ENCODE measurements at places on chromosomes 5 and 9.

- DNase-seq: no peak
Observed at GRCh38 chr5:113376640-113377039, 58.1 kb downstream of the TSSK1B start.

- no peak for DNase-seq
Observed at GRCh38 chr5:4144411-4145007, 548.9 kb downstream of the IRX1 start.

DNA sequence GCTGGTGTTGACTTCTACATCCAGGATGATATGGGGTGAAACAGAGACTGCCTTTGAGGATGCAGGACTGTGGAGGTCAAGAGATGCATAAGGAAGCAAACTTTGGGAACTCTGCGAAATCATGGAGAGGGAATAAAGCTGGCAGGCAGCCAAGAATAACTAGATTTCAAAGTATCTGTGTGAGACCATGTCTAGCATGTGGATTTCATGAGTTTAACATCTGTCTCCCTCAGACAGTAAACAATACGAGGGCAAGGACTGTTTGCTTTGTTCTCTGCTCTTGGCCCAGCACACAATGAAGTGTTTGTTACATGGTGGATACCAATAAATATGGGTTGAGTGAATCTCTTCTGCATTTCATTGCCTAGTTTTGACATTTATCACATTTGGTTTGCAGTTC is 71.3 kb downstream of the RASEF start:
- no peak for DNase-seq

DNA sequence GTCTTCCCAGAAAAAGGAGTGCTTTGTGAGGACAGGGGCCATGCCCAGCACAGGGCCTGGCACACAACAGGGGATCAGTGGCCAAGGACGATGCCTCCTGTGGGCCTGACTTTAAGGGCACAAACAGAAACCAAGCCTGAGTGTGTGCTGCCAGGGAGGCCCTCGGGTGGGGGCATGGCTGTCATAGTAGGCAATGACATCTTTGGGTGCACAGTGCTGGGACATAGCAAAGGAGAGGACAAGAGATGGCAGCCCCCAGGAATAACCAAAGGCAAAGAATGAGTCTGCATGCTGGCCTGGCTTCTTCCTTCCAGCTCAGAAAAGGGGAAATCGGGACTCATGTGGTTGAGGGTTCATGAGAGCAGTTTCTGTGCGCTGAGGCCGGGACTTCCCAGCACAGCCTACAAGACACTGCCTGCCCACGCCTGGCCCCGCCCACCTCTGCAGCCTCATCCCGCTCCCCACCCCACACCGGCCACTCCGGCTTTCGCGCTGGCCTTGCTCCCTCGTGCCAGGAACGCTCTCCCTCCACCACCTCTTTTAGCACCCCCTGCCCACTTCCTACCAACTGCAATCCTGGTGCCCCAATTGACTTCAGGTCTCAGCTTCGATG is 13.8 kb upstream of the LHX2 start:
- no peak for DNase-seq

GRCh38 chr5:127229185-127229889 is 61.3 kb upstream of the MEGF10 start:
- peak; percentile 18 for DNase-seq

- no peak for DNase-seq
Observed at GRCh38 chr5:10894445-10895054, 133.5 kb upstream of the DAP start.

- DNase-seq: no peak
Observed at GRCh38 chr5:175579742-175580432, 78.0 kb upstream of the HRH2 start.

- no peak for DNase-seq
Observed at GRCh38 chr9:99474186-99474585, 252.1 kb downstream of the SEC61B start.

DNA sequence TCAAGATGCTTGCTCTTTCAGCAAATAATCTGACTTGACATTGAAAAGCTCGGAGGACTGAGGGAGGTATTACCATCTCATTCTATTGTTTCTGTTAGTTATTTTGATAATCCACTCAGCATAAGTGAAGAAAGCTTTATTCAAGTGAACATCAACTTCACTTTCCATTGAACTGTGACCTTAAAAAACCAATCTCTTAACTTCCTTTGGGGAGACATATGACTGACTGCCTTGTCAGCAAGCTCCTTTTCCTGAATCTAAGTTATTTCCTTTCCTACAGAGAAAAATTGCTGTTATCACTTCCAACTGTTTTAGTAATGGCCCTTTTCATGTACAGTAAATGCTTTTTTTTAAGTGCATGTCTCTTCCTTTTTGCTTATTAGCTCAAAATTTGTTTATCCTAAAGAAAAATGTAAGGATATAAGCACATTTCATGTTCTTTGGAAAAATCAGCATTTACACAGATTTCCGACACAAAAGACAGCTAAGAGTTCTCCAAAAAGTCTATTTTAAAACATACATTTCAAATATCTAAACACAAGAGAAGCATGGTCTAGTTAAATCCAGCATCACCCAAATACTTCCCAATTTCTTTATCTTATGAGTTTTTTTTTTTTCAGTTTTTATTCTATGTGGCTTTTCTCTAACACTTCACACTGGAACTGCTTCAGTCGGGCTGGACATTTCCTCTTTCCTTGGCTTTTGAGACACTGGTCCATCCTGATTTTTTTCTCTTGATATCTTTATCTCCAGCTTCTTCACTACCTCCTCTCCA is 117.9 kb upstream of the DAB2 start:
- DNase-seq: no peak

DNA sequence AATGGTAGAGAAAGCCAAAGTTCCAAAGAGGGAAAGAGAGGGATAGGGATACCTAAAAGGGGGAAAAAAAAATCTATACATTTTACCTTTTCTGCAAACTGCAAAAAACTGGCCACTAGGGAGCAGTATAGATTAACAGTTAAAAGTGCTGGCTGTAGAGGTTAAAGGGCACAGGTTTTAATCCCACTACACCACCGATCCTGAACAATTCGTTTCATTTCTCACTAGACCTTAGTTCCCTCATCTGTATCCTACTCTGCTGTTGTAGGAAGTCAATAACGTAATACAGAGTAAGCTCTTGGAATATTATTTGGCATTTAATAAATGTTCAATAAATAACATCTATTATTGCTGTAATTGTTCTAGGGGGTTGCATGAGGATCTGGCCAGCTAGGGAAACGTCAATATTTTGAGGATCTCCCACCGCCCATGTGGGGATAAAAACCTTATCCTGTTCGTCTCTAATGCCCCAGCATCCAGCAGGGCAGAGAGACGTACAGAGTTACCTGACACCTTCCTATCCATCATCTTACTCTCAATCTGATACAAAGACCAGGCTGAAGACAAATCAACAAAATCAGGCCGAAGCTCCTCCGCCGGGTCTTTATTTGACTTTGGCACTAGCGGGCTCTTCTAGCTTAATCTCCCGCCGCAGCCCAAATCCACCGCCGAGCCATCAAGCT is 757 bp downstream of the CDC26 start:
- DNase-seq: peak; percentile 60

GRCh38 chr5:113606298-113607134 is 93.0 kb downstream of the YTHDC2 start:
- DNase-seq: peak; percentile 57

DNA sequence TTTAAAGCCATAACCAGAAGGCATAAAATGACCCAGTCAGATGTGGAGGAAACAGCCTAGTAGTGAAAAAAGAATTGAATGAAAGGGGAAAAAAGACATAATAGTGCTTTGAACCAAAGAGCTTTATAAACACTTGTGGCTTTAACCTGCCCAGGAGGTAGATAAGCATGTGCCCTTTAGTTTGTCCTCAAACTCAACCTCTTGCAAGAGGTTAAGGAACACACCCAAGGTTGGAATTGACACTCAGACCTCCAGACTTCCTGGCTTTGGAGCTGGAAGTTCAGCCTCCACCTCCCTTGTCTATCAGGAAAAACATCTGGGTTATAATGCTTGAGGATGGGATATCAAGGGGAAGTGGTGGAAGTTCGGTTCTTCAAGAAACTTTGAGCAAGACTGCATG is 16.3 kb downstream of the NDUFA8 start:
- DNase-seq: no peak

DNA sequence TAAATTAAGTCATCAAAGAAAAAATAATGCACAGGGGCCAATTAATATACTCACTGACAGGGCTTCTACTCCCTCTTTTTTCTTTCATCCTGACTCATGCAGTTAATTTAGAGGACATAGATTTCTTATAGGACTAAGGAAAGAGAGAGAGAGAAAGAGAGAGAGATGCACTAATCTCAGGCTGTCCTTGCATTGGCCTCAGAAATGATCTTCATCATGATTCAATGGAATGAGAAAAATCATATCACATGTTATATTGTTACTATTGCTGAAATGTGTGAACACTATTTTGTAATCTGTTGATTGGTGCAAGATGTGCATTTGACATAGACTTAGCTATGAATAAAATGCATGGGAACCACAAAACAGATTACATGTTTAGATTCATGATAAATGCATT is 608.3 kb upstream of the NUDT12 start:
- peak; percentile 82 for DNase-seq

DNA sequence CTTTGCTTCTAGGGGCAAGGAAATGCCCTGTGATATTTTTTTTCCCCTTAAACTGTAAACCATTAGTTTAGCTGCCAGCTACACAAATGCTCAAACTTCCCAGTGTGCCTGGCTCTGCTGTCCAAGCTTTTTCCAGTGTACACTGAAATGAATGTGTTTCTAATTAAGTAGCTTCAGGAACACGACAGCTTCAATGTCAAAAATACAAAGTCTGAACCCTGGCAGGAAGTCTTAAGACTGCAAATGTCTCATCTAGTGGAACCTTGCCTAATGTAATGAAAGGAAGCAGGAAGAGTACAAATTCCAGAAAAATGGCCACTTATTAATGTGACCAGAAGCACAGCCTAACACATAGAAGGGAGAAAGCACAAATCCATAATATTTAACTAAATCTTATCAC is 255.2 kb downstream of the CRB2 start:
- DNase-seq: no peak

DNA sequence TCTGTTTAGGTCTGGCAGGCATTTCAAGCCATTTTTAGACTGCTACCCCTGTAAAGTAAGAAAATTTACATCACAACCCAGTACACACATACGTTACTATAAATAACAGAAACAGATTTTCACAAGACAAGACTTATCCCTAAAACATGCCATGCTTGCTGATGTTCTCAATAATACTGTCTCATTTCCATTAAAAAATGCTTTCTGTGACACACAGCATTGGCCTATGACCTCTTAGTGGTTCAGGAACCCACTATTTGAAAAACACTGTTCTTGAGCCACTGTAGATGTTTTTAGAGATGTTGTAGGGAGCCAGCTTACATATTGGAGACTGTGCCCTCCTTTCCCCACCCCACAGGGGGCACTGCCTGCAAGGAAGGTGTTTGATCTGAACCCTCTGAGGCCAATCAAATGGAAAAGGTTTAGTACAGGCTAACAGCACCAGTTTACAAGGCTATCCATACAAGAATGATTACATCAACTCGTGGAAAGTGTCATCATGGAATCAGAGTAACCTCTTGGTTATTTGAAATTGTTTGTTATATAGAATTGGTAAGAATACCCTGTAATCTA is 30.8 kb downstream of the ZSWIM6 start:
- no peak for DNase-seq

GRCh38 chr5:91126448-91126847 is 256.7 kb downstream of the ARRDC3 start:
- peak; percentile 64 for DNase-seq

- no peak for DNase-seq
Observed at GRCh38 chr5:53087171-53087570, 22.4 kb downstream of the MOCS2 start.

GRCh38 chr5:129747572-129748407 is at the start of gene MINAR2:
Gene MINAR2, plus strand, starts transcription at chr5:129748094. Its CDS starts 97 bp downstream, at chr5:129748191.
- no peak for DNase-seq

DNA sequence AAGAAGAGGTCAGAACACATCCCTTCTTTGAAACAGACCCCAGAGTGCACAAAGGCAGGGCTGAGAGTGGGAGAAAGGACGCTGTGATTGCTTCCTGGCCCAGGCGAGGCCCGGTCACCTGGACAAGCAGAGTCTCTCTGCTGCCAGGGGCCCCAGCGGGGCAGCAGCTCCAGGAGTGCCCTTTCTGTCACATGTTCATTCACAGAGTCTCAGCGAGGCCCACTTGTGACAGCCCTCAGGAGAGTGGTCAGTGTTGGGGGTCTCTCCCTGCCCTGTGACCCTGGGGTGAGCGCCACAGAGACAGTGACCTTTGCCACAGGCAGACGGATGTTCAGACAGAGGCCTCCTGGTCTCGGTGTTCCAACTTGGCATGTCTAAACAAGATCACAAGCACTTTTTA is 130.2 kb upstream of the IRX4 start:
- no peak for DNase-seq

DNA sequence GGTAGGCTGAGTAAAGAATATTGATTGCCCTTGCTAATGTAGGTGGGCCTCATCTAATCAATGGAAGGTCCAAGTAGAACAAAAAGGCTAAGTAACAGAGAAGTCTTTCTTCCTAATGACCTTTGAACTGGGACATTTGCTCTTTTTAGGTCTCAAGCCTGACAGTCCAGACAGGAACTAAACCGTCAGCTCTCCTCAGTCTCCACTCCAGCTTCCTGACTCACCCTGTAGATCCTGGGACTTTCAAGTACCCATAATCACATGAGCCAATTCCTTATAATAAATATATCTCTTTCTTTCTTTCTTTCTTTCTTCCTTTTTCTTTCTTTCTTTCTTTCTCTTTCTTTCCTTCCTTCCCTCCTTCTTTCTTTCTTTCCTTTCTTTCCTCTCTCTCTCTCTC is 479.5 kb upstream of the PAPPA start:
- no peak for DNase-seq

- DNase-seq: no peak
Observed at GRCh38 chr9:114861273-114861672, 55.4 kb upstream of the TNFSF15 start.

DNA sequence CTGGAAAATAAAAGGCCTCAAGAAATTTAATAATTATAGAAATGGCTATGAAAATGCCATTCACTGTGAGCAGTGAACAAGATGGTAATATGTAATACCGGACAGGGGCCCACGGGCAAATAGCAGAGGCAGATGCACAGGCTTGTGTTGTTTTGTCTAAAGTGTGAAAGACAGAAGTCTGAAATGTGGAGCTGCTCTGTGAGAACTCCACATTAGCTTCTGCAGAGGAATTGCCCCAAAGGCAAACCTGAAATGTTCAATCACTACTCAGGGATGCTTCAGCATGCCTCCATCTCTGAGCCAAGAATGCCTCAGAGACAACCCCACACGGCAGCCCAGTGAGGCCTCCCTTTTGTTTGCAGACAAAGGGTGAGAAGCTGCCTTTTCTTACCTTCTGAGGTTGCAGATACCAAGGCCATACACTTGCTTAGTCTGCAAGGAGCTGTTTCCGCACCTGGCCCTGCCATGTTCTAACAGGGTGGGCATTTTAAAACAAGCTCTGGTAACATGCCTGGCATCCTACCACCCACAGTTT is 124.3 kb upstream of the CXCL14 start:
- DNase-seq: no peak

DNA sequence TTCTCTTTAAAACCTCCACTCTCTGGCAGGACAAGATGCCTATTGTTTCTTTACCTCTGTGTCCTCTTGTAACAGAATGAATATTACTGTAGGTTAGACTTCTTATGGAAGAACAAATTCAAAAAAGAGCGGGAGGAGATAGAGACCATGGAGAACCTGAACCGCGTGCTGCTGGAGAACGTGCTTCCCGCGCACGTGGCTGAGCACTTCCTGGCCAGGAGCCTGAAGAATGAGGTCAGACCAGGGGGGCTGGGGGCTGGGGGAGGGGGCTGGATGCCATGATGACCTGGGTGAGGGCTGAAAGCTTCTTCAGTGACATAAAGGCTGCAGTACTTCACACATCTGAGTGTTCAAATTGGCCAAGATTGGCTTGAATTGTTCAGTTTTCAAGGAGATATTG is 61.4 kb downstream of the CFAP90 start:
- DNase-seq: no peak

GRCh38 chr5:178466342-178466741 is 123.9 kb downstream of the COL23A1 start:
- no peak for DNase-seq

All from amniotic epithelial cell (primary cell).